Right forelimb (tissue), 1 donor: ENCODE measurements at places on chromosomes 12 and 14.

DNA sequence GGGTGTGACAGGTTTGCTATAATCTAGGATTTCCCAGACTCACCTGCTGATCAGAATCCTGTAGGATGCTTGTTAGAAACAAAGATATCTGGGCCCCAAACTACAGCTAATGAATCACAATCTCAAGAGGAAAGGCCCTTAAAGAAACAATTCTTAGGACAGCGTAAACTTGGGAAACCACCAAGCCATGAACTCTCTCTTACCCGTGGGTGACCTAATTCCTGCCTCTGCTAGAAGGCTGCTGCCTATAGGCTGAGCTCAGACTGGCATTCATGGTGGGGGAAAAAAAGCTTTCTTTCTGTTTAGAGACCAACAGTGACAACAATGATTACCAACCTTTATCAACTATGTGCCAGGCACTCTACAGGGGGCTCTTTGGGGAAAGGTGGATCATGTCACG lies 213.9 kb upstream of the FKBP4 start:
- DNase-seq, result no peak

DNA sequence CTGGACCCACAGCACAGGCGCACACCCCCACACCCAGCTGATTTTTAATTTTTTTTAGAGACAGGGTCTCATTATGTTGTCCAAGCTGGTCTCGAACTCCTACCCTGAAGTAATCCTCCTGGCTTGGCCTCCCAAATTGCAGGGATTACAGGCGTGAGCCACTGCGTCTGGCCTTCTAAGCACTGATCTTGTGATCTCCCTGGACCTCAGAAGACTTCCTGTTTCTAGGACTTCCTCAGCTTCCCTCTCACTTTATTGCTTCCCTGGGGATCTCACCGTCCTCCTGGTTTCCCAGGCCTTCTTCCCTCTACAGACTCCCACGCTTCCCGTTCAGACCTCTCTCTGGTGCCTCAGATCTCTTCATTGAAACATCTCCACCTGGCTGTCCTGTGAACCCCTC lies 13.8 kb downstream of the ZNF839 start:
- DNase-seq, result no peak

DNA sequence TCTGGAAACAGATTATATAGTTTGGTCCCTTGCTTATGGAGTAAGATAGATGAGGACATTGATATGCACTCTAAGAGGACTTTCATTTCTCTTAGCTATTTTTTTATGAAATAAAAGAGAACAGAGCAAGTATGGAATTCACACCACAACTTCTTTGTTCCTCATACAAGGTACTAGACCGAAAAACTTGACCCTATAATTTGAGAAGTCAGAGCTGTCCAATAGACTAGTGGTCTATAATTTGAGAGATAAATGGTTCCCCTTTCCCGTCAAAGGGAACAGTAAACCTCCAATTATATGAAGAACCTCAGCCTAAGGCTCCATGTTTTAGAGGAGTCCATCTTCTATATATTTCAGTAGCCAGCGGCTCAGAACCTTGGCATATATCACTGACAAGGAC lies 58.5 kb upstream of the HIF1A start:
- DNase-seq, result no peak

DNA sequence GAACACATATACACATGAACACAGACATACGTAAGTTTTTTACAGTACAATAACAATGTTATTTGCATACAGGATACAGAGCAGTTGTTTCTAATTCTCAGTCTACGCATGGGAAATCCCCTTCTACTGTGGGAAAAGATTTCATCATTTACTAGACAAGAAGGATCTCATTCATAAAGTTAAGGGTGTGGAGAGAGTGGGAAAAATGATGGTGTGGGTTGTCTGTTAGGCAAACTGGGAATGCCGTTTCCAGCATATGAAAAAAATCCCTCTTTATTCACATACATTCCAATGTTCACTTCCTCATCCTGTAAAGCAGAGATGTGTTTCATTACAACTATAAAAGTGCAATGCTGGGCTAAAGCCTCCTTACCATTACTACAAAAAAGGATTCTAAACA lies 120.9 kb downstream of the SINHCAF start:
- DNase-seq, result no peak

DNA sequence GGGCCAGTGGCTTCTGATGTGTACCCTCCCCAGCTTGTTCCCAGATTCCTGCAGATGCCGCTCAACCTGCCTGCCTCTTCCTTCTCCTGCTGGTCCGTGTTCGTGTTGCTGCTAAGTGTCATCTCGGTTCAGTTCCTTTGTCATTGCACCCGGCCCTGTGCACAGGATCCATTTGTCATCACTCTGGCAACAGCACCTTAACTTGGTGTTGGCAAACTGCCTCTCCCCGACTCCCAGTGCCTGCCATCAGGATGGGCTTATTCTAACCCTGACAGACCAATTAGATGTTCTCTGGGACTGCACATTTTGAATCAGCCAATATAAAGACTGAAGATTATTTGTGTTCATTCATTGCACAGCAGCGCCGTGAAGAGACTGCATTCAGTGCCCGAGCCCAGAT lies 73.3 kb downstream of the CCDC92 start:
- DNase-seq, result no peak

GRCh38 chr12:88553941-88554658 lies 26.2 kb downstream of the KITLG start:
- no peak for DNase-seq

GRCh38 chr12:13090054-13090453 lies 13.4 kb downstream of the GSG1 start:
- no peak for DNase-seq

- no peak for DNase-seq
Observed at GRCh38 chr12:83664650-83665049, 977.9 kb downstream of the TMTC2 start.

DNA sequence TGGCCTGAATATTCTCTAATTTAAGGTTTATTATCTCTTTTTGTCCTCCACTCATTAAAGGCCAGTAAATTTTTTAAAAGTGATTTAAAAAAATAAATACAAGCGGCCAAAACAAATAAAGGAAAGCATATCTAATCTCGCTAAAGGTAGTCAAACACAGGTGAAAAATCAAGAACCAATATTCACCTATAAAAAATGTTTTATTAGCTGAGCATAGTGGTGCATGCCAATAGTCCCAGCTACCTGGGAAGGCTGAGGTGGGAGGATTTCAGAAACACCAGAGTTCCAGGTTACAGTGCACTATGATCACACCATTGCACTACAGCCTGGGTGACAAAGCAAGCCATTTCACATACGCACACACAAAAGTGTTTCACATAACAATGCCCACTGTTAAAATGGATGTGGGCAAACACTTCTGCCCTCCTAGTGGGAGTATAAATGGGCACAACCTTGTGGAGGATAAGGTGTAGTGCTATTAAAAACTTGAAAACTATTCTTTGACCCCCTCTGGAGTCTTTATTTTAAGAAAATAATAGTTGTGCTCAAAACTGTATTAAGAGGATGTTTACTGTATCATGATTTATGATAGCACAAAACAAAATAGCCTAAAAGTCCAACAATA lies 32.7 kb upstream of the NAP1L1 start:
- no peak for DNase-seq
